ENCODE measurements at places on chromosomes 2 and 18. TPM values are rescaled to one million over a fixed set of nuclear protein-coding genes. Genes with fewer than 3 reads are reported as not detected.

GRCh38 chr2:141878016-141878415 lies 252.8 kb downstream of the LRP1B start:
- no peak for DNase-seq

Gene TEKT4
- not detected for total RNA-seq

Gene GDF7
- 0.19 TPM for total RNA-seq

- DNase-seq: no peak
Observed at GRCh38 chr2:232543928-232544631, 4.6 kb downstream of the CHRNG start.

DNA sequence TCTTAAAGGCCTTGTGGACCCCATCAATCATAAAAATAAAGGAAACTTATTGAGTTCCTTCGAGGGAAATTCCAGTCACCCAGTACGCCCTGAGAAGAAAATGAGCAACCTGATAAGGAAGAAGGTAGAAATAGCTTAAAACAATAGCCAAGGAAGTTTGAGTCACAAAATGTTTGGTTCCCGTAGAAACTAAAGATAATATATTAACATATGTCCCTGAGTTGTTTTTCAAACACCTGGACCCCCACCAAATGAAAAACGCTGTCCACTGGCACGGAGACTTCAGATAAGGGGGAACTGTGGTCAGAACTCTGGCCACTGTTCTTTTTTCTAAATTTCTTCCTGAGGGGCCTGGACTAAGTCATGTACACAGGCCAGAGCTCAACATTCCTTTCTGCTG lies 669.1 kb downstream of the ADCYAP1 start:
- no peak for DNase-seq
